ENCODE measurements at places on chromosomes 2 and 18.
A peak's percentile ranks its signal among the peaks of the same experiment; 100 is the strongest.

DNA sequence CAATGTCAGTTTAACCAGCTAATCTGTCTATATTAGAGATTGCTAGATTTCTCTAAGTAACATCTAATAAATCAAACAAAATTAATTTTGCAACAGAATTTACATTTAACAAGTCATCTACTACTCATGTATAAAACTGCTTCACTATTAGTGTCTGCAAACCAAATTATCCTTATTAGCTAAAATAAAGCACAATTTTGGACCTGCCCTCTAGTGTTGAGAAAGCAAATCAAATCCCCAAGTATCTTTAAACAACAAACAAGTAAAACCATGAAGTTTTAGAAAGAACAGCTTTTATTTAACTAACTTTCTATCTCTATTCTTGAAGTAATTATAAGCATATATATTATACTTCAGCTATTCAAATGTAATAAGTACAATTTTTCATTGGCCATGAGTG lies 113.1 kb upstream of the SP3 start:
- DNase-seq, result no peak

- peak; percentile 62 for DNase-seq
Observed at GRCh38 chr18:27996801-27997272, 180.1 kb downstream of the CDH2 start.

DNA sequence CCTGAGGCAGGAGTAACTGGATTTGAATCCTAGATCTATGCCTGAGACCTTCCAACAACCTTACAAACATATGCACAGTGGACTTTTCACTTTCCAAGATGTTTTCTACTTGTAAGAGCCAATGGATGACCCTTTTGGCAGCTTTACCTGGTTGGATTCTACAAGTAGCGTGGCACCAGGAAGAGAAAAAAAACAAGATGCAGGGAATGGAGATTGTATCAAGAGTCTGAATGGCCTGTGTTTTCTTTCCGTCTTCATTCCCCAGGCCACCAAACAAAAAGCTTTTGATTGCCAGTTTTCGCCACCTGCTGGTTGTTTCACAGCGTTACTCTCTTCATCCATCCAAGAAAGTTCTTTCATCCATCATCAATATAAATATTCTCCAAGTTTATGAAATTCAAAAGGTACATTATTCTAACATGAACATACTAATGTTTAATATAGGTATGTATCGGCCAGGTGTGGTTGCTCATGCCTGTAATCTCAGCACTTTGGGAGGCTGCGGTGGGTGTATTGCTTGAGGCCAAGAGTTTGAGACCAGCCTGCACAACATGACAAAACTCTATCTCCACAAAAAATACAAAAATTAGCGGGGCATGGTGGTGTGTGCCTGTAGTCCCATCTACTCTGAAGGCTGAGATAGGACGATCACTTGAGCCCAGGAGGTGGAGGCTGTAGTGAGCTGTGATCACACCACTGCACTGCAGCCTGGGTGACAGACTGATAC lies 3.5 kb upstream of the BCL2 start:
- DNase-seq, result peak; percentile 78

GRCh38 chr2:88451811-88452564 lies 505 bp downstream of the FOXI3 start:
- no peak for DNase-seq

DNA sequence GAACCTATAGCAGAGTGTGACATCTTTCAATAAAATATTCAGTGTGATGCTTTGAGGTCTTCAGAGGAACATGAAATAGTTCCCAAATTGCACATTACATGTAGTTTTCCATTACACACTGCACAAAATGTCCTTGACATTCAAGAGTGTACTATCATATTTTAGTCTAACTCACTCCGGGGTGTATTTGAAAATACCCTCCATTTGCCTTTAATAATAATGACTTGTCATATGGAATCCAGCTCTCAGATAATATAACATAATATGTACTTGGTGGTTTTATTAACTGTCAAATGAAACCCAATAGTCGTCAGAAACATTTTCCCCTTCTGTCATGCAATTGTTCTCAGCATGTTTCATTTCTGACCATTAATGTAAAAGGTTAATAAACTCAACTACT lies 176.7 kb upstream of the CDH19 start:
- no peak for DNase-seq

DNA sequence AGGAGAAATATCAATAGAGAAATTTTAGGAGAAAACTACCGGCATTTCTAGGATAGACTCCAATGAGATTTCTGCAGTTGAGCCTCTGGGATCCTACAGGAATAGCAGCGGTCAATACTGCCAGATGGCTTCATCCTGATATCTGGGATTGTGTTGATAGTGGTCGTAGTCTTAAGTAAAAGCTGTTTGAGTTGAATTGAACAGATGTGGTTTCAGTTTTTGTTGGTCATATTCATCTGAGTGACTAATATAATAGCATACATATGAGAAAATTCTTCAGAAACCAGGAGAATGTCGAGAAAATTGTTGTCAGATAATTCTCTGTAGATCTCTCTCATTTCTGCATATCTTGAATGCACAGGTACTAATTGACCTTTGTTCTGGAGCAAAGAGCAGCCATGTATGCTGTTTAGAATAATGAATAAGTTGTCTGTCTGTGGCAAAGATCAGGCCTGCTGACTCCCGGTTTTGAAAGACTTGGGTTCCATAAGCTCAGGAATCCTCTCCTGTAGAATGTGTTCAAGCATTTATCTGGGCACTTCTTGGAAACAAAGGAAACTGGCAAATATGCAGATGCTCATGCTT lies 288.1 kb downstream of the TMX3 start:
- no peak for DNase-seq

- DNase-seq, result peak; percentile 55
Observed at GRCh38 chr2:164560181-164560792, 61.0 kb downstream of the GRB14 start.

DNA sequence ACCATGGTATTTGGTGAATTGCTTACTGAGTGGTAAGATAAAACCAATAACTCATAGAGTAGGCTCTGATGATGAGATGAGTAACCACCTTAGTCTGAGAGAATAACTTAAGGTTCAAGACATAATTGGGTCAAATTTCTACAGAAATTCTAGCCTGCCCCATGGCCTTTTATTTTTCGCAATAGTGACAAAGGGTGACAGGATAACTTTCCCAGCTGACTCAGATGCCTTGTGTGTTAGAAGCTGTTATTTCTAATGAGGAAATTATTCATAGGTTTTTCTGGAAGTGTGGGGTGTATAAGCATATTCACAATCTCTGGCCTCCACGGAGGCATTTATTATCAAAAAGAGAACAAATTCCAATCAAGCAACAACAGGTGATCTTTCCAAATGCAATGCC lies 159.0 kb downstream of the NUP35 start:
- peak; percentile 58 for DNase-seq

DNA sequence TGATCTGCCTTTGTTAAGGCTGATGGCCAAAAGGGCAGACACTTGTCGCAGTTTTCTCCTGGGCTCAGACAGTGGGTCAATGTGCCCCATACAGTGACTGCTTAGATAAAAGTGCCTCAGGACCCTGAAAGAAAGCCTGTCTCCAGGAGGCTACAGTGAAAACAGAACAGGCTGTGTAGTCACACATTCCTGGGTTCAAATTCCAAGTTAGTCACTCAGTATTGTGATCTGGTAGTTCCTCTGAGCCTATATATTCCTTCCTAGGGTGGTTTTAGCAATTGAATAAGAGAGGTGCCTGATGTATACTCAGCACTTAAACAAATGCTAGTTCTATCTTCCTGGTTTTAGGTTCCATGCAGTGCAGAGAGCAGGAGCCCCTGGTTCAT lies 54.4 kb downstream of the RPL37A start:
- DNase-seq, result peak; percentile 45

- DNase-seq, result peak; percentile 87
Observed at GRCh38 chr2:142742371-142743214, 134.9 kb upstream of the KYNU start.

- DNase-seq, result no peak
Observed at GRCh38 chr2:18445433-18446320, 114.8 kb downstream of the RDH14 start.

- DNase-seq, result no peak
Observed at GRCh38 chr18:36620788-36621187, 208.0 kb downstream of the TPGS2 start.

DNA sequence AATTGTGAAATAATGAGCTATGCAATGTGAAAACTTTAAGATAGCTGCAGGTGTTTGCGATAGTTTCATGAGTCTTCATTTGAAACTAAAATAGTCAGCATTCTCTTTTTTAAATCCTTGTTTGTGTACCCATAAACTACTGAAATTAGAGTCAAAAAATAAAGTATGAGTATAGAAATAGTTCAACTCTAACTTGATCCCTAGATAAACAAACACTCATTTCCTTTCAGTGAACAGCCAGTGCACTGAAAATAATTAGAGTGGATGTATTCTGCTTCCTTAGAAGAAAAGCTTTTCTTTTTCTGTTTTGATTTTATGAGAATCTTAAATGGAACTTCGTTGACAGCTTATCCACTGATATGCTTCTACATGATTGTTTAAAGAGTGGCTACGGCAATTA lies 1033.4 kb downstream of the SOCS6 start:
- no peak for DNase-seq

GRCh38 chr2:83103613-83104012 lies 1355.5 kb downstream of the SUCLG1 start:
- DNase-seq, result peak; percentile 88

- peak; percentile 60 for DNase-seq
Observed at GRCh38 chr2:187360286-187360685, 87.8 kb downstream of the CALCRL start.

DNA sequence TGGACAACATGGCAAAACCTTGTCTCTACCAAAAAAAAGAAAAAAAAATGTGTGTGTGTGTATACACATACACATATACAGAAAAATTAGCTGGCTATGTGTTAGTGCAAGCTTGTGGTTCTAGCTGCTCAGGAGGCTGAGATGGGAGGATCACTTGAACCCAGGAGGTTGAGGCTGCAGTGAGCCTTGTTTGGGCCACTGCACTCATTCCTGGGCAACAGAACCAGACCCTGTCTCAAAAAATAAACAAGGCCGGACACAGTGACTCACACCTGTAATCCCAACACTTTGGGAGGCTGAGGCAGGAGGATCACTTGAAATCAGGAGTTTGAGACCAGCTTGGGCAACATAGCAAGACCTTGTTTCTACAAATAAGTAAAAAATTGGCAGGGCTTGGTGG lies 2.1 kb downstream of the COQ10B start:
- DNase-seq, result no peak

DNA sequence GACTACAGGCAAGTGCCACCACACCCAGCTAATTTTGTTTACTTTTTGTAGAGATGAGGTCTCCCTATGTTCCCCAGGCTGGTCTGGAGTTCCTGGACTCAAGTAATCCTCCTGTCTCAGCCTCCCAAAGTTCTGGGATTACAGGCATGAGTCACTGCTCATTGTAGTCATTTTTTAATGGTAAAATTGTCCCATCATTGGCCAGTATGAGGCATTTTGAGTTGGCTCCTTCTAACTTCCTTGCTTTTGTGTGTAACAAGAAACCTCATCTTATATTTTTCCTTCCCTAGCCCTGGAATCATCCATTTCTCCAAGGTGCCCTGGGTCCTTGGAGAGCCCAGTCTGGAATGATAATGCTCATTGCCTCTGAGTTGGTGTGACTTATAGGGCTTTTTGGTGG lies 148.5 kb downstream of the INHBB start:
- no peak for DNase-seq

DNA sequence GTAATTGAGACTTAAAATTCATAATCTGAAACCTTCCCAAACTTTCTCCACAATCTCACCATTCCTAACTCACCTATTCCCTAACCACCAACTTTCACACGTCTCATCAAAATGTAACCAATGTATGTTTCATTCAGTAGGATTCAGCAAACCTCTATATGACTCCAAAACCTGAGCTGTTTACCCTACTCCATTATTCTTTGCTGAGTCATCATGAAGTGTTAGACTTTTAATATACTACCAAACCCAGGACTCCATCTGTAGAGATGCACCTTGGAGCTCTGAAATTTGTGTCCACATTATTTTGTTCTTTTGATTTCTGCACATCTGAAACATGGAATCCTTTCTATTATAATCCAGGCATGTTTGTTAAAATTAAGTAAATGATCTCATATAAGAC lies 727.0 kb upstream of the PIK3C3 start:
- DNase-seq, result no peak

- DNase-seq, result peak; percentile 69
Observed at GRCh38 chr2:26704441-26704977, 12.0 kb downstream of the KCNK3 start.

DNA sequence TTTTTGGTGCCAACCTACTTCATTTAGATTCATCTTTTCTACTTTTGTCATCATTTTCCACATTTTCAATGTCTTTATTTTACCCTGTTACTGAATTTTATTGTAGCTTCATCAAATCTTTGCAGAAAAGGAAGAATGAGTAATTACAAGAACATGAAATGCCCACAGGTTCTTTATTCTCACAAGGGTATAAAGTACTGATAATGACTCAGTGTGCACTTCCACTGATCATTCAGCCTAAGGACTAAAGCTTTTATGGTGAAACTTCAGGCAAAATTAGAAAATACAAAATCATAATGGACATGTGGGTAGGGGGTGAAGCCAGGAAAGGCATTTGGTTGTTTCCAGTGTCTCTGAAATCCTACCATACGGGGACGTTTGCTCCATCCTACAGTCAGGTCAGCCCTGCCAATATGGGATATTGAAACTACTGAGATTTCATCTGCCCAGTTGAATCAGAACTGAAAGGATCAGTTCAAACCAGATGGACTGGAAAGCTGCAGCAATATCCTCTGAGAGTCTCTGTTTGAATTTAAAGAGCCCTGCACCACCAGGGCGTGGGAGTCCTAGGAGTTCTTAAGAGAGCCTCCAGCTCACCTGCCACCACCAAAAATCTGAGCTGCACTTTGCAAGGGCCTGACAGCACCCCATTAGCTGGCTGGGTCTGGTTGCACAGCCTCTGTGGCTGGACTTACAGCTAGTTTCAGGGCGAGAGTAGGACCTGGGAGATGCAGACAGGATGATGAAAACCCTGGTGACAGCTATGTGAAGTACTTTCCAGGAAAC lies 390.4 kb downstream of the CMPK2 start:
- DNase-seq, result no peak

GRCh38 chr2:12931186-12931844 lies 214.6 kb downstream of the TRIB2 start:
- DNase-seq, result peak; percentile 38

DNA sequence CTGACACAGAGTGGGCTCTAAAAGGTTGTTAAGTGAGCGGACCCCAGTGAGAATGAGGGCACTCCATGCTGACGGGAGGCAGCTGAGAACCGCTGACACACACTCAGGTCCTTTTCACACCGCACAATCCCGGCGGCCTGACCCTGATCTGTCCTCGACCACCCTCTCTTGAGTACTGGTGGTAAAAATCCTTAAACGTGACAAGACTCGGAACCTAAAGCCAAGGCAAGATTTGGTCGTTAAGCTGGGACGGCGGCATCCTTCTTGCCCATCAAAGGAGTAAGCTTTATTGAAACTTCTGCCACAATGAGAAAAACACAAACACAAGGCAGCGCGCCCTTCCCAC lies 569 bp downstream of the TMX3 start:
- no peak for DNase-seq

- no peak for DNase-seq
Observed at GRCh38 chr2:161857920-161858319, 216.1 kb downstream of the DPP4 start.

Data from renal cortical epithelial cell (primary cell).